NCI-H2081 (cell line): ENCODE measurements at places on chromosomes 3 and 15.

- DNase-seq: no peak
Measured at GRCh38 chr3:139202226-139202958, 141.4 kb upstream of the MRPS22 start.

DNA sequence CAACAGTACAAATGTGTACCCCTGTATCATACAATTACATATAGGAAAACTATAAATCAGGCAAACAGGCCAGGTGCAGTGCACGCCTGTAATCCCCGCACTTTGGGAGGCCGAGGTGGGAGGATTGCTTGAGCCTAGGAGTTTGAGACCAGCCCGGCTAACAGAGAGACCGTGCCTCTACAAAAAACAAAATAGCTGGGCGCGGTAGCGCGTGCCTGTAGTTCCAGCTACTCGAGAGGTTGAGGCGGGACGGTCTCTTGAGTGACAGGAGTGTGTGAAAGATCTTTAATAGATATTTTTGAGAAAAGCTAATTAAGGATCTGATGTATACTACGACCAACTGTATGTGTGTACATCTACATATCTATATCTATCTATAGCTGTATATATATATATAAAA is 33.8 kb upstream of the BDH1 start:
- DNase-seq: no peak

DNA sequence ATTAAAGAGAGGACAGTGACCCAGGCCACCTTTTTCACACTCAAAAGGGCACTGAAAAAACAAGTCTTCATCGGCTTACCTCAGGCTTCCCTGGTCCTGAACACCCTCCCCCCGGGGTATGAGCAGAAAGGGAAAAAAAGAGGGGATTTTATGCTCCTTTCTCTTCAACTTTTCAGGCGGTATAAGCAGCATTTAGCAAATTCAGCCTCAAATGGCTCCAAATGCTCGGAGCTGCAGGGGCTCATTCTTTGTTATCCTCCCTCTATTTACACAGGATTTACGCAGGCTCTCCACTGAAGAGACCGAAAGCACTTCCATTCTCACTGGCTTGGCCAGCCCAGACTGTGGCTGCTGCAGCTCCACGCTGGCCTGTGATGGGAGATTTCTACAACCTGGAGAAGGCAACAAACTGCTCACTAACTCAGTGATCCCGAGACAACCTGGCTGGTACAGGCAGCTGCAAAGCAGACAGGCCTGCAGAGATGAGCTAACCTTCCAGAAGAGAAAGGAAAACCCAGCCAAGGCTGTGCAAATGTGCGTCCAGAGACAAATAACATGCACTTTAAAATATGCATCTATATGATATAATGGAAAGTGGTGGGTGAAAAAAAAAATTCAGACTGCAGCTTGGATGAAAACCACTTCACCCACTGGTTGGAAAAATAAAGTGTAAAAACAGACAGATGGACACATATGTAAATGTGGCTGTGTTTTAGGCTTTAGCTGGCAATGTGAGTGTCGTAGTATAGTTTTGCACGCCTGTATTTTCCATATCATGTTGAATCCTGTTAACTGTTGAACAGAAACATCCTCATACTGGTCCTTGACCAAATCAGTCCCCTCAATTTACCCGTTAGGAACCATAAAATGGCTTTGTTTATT is 54.2 kb downstream of the MEIS2 start:
- peak; percentile 75 for DNase-seq

DNA sequence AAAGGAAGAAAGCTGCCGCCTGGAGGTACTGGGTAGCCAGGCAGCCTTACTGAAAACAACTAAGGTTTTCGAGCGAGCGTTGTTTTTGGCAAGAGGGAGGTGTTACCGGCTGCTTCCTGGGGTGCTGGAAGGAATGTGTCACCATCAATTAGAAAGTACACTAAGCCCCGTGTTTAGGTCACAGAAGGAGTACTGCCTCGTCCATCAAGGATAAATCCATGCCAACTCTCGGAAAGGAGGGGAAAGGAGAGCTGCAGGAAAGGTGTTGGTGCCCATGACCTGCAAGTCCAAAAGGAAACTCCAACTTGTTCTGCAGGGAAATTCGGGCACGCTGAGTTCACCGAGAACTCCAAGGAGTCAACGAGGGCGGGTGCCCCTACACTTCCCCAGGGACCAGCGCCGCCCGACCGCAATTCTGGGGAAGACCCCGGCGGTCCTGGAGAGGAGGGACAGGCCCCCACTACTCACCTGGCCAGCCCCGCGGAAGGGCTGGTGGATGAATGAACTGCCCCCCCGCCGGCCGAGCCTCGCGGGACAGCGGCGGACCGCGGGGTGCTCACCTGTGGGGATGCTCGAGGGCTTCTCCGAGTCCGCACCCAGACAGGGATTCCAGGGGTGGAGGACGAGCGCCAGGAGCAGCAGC is 542 bp downstream of the PLOD2 start:
- DNase-seq: peak; percentile 86

GRCh38 chr15:88900309-88900981 is 5.1 kb upstream of the HAPLN3 start:
- no peak for DNase-seq

DNA sequence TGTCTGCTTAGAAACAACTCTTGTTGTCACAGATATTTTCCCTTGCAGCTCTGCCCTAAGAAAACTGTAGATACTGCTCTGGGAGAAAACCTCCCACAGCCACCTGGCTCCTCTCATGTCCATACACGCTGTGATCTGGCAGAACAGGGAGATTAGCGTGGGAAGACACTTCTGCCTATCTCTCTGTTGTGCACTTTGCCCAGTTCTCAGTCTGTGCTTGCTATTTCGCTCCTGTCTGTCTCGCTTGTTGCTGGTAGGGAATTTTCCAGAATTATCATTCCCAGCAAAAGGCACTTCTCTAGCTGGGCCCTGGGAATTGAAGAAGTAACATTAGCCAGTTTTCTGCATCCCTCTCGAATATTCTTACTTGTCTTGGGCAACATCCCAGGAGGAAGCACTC is 8.1 kb upstream of the GATM start:
- no peak for DNase-seq

GRCh38 chr3:11624161-11624560 is 19.6 kb downstream of the VGLL4 start:
- DNase-seq: no peak

- DNase-seq: no peak
Measured at GRCh38 chr3:4340411-4341335, 37.5 kb downstream of the SETMAR start.

GRCh38 chr3:94234177-94234788 is 171.4 kb downstream of the NSUN3 start:
- no peak for DNase-seq

DNA sequence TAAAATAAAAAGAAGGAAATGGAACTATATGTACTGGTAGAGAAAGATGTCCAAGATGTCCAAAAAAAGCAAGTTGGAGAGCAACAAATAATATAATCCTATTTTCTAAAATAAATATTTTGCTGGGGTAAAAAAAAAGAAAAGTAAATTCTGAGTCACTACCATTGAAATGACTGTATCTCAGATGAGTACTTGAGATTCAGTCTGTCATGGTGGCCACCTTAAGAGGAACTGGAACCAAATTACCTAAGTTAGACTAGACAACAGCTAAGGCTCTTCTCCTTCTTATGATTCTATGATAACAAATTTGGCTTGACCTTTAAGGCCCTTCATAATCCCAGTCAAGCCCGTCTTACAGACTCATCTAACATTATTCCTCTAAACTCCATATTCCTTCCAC is 270.6 kb upstream of the HES1 start:
- no peak for DNase-seq

GRCh38 chr3:149784064-149784704 is 8.2 kb downstream of the ANKUB1 start:
- DNase-seq: no peak

GRCh38 chr3:129432036-129432435 is 3.6 kb upstream of the EFCAB12 start:
- no peak for DNase-seq

DNA sequence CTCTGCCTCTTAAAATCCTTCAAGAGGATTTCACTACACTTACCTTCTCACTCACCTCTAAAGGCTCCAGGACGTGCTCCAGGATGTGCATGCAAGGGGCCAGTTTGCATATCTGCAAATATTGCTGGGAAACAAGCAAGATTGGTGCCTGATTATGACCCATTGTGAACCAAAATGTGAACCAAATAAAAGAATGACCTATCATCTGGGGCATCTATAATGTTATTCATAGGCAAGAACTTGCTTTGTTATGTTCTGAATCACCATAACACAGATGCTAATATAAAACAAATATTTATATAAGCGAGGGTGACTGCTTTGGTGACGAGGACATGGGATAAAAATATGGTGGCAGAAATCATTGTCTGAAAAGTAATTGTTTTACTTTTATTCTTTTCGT is 5.5 kb downstream of the IL12A start:
- no peak for DNase-seq
